ENCODE measurements at places on chromosomes 5 and 9.

DNA sequence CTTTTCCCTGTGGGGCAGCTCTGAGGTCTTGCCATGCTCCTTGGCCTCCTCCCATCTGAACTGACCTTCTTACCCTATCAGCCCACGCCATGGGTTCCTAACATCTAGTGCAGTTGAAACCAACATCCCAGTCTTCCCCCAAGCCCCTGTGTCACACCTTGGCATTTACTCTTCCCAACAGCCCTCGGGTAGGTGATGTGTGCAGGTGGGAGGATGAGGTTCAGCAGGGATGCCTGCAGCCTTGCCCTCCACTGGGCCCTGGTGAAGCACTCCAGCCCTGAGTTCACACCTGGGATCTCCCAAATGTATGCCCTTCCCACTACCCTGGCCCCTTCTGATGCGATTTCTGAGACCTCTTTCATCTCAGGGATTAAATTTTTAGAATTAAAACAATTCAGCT is 15.5 kb downstream of the IRX2 start:
- peaks cover 11% of the 10 kb centered on the region for H3K4me1 ChIP-seq
- DNase-seq, result no peak
- no peaks in the 10 kb centered on the region for H3K36me3 ChIP-seq
- H3K27ac ChIP-seq, result no peak overlapping the region
- H3K4me3 ChIP-seq, result no peak overlapping the region

- H3K27me3 ChIP-seq, result no peaks in the 10 kb centered on the region
- no peak for DNase-seq
- no peak overlapping the region for H3K27ac ChIP-seq
- H3K36me3 ChIP-seq, result no peaks in the 10 kb centered on the region
- peaks cover 29% of the 10 kb centered on the region for H3K4me1 ChIP-seq
- H3K4me3 ChIP-seq, result no peak overlapping the region
Measured at GRCh38 chr9:136554870-136555269, 9.0 kb upstream of the NOTCH1 start.

GRCh38 chr5:535846-536698 is 11.8 kb upstream of the SLC9A3 start:
- no peaks in the 10 kb centered on the region for H3K27me3 ChIP-seq
- H3K27ac ChIP-seq, result no peak overlapping the region
- H3K4me3 ChIP-seq, result no peak overlapping the region
- H3K4me1 ChIP-seq, result no peaks in the 10 kb centered on the region

DNA sequence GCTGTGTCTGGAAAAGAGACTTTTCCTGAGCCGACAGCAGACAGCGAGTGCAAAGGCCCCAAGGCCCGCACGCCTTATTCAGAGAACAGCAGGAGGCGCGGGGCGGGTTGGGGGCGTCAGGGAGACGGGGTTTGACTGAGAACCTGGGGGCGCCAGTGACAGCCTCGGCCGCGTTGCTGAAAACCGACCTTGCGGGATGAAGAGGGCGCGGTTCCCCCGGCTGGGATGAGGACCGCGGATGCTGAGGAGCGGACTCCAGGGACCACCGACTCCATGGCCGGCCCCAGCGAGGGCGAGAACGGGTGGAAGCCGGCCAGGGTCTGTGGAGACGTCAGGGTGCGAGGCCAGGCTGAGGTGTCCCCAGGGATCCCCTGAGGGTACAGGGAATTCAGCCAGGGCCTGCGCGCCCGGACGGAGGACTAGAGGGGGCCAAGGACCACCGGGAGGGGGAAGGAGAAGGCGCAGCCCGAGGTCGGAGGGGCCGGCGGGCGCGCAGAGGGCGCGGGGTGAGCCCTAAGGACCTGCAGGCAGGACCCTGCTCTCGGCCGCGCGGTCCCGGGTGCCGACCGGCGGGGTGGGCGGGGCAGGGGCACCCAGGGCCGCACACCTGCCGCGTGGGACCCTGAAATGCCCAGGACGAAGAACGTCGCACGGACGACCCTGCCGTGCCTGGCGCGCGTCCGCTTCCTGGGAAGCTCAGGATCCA is 837 bp upstream of the AHRR start:
- no peaks in the 10 kb centered on the region for H3K27me3 ChIP-seq
- H3K36me3 ChIP-seq, result no peaks in the 10 kb centered on the region
- H3K4me1 ChIP-seq, result peaks cover 23% of the 10 kb centered on the region
- H3K27ac ChIP-seq, result no peak overlapping the region
- DNase-seq, result no peak
- H3K4me3 ChIP-seq, result peak overlapping the region; percentile 71

DNA sequence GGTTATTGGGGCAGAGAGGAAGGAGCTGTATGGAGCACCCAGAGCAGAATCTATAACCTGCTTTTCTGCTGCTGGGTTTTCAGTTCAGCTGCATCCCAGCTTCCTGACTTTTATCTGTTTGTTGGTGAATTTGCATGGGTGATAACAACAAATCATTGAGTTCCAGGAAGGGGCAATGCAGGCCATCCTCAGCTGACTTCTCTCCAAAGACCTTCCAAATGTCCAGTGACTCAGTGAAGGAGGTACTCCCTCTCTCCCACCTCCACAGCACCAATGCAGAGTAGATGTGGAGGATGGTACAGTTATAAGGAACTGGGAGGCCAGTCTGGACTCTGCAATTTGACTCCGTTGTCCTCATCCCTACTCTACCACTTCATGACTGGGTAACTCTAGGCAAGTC is 1.6 kb upstream of the TXN start:
- no peak for DNase-seq
- H3K4me3 ChIP-seq, result no peak overlapping the region
- peak overlapping the region; percentile 84 for H3K27ac ChIP-seq
- H3K36me3 ChIP-seq, result no peaks in the 10 kb centered on the region
- H3K27me3 ChIP-seq, result no peaks in the 10 kb centered on the region

DNA sequence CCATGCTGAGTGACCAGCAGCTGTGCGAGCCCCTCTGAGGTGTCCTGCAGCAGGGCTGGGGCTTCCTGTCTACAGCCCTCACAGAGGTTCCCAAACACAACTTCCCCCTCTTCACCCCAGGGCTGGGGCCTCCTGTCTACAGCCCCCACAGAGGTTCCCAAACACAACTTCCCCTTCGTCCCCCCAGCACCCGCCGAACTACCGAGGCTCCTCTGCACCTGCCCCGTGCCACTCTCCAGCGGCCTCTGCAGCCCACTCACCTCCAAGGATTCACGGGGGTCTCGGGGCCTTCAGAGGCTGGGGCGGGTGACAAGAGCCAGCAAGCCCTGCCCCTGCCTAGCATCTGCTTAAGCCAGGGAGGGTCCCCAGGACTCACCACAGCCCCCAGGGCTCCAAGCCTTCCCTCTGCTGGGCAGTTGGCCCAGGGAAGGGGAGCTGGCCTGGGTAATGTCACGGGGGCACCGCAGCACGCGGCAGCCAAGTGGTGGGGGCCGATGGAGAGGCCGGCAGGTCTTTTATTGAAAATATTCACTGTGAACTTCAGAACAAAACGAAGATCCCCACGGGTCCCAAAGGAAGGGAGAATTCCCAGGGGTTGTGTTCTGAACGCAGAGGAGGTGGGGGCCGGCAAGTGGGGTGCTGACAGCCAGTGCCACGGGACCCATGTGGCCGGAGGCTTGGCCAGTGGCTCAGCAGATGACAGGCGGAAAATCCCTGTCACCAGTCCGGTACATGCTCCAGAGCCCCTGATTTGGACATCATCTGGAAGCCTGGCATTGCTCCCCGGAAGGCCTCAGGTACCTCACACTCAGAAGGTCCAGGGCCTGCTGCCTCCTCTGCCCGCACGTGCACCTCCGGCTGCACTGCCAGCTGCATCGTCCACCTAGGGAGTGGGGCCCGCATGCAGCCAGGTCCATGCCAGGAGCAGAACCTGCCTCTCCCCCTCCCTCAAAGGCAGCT is 125.3 kb downstream of the ADAMTS2 start:
- H3K4me1 ChIP-seq, result no peaks in the 10 kb centered on the region
- H3K27me3 ChIP-seq, result no peaks in the 10 kb centered on the region
- H3K4me3 ChIP-seq, result no peak overlapping the region
- no peaks in the 10 kb centered on the region for H3K36me3 ChIP-seq
- DNase-seq, result no peak

DNA sequence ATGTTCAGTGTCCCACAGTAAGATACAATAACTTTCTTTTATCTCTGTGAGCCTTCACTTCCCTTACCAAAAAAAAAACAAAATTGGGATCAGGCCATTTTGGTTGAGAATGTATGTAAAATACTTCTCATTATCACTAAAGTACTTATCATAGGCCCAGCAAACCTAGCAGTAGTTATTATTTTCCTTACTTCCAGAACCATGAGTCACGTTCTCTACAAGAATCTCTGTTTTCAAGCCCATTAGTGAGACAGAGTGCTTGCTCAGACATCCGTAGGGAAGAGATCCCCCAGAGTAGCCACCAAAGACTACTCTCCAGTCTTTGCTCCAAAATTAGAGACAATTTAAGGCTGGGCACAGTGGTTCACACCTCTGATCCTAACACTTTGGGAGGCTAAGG is 103.9 kb upstream of the NR5A1 start:
- H3K4me1 ChIP-seq, result no peaks in the 10 kb centered on the region
- H3K36me3 ChIP-seq, result no peaks in the 10 kb centered on the region
- DNase-seq, result no peak
- no peak overlapping the region for H3K4me3 ChIP-seq
- H3K27me3 ChIP-seq, result no peaks in the 10 kb centered on the region

DNA sequence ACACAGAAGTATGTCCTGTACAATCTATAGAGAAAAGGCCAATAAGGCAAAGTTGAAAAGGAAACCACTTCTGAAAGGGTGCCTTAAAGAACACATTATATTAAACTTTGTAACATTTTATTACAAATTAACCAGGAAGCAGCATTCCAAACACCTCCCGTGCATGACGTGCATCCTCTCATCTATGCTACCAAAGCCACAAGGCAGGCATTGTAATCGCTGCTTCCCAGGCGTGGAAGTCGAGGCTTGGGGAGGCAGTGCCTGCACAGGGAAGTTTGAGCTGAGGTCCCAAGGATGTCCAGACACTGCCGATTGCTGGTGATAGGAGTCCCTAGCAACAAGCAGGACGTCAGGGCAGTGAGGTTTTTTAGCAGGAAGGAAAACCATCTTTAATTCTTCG is 44.3 kb upstream of the BARHL1 start:
- H3K27me3 ChIP-seq, result no peaks in the 10 kb centered on the region
- H3K4me3 ChIP-seq, result no peak overlapping the region
- no peaks in the 10 kb centered on the region for H3K4me1 ChIP-seq
- H3K36me3 ChIP-seq, result no peaks in the 10 kb centered on the region

DNA sequence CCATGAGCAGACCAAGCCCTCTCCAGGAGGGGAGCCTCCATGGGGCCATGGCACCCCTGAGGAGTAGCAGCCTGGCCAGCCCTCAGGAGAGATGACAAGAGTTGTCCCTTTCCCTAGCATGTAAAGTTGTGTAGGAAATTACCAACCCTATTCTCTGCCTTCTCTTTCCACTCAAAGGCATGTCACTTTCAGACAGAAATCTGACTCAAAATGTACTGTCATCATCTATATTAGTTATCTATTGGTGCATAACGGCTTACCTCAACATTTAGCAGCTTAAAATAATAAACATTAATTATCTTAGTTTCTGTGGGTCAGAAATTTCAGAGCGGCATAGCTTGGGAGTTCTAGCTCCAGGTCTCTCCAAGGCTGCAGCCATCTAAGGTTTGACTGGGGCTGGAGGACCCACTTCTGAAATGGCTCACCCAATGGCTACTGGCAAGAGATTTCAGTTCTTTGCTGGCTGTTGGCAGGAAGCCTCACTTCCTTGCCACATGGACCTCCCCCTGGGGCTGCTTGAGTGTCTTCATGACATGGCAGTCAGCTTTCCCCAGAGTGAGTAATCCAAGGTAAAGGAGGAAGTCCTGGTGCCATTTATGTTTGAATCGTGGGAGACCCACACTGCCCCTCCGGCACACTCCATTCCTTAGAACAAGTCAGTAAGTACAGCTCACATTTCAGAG is 632.3 kb downstream of the CCDC171 start:
- no peak for DNase-seq
- H3K27ac ChIP-seq, result no peak overlapping the region
- H3K4me1 ChIP-seq, result peaks cover 7% of the 10 kb centered on the region
- H3K36me3 ChIP-seq, result no peaks in the 10 kb centered on the region
- H3K4me3 ChIP-seq, result no peak overlapping the region
- no peaks in the 10 kb centered on the region for H3K27me3 ChIP-seq

DNA sequence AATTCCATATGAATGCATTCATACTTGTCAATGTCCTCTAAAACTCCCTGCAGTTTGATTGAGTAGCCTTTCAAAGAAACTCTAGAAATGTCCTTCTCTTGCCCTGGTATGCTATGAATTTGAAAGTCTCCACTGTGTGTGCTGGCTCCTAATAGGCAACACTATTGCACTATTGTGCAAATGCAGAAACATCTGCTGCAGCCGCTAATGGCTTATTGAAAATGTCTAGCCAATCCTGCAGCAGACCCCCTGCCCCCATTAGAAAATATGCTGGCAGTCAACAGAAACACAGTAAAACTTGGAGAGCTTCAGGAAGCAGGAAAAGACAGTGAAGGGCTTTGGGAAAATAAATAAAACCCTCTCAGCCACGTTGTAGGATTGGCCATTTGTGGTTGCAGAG is 87.3 kb upstream of the GRAMD2B start:
- H3K4me1 ChIP-seq, result no peaks in the 10 kb centered on the region
- no peaks in the 10 kb centered on the region for H3K36me3 ChIP-seq
- DNase-seq, result no peak

- no peaks in the 10 kb centered on the region for H3K27me3 ChIP-seq
- H3K27ac ChIP-seq, result no peak overlapping the region
- no peaks in the 10 kb centered on the region for H3K36me3 ChIP-seq
- no peak overlapping the region for H3K4me3 ChIP-seq
Measured at GRCh38 chr5:160938532-160938931, 86.5 kb upstream of the ATP10B start.

DNA sequence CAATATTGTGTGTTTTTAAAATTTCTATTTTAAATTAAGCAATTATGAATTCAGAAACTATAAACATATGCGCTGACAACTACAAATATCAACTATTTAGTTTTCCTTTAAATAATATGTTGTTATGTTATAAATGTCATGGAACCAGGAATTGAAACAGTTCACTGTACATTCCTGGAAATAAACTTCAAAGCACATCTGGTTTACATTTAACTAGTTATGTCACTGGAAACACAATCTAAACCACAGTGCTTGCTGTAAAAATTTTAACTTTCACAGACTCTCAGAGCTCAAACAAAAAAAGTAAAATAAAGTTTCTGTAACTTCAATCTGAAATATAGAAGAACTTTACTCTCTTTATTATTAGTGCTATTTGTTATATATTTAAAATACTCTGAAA is 179.2 kb downstream of the FBN2 start:
- no peaks in the 10 kb centered on the region for H3K36me3 ChIP-seq
- no peak for DNase-seq
- H3K27ac ChIP-seq, result no peak overlapping the region
- no peak overlapping the region for H3K4me3 ChIP-seq
